ENCODE measurements at places on chromosomes 11 and 22.
A peak's percentile ranks its signal among the peaks of the same experiment; 100 is the strongest.

DNA sequence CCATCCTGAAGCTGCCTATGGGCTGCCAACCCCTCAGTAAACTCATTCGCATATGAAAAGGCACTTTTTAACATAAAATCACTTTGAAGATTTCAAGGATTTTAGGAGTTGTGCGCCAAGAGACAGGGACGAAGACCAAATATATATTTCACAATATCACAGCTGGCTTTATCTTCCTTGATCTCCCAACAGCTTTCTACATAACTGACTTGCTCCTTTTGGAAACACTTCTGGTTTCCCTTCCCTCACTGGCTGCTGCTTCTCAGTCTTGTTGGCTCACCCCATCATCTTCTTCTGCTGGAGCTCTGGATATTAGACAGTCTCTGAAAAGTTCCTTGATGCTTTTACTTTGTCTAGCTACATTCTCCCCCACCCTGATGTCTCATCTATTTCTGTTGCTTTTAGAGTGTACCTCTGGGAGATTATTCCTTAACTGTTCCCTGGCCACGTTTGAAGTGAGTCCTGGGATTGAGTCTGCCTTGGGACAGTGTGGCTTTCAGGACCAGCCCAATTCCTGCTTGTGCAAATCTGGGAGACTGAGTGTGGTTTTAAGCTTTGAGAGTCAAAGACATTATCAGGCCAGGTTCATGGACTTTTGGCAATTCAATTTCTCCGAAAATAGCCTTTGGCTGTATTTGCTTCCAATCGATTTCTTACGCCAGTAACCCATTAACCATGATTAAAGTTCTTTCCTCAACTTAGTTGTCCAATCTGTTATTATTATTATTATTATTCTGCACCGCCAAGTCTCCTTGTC is 30.9 kb upstream of the NNMT start:
- DNase-seq, result no peak

- no peak for DNase-seq
These were observed 285.9 kb downstream of the BRD1 start for GRCh38 chr22:49541693-49542230.

GRCh38 chr11:43072096-43072495 is 239.7 kb upstream of the API5 start:
- no peak for DNase-seq

DNA sequence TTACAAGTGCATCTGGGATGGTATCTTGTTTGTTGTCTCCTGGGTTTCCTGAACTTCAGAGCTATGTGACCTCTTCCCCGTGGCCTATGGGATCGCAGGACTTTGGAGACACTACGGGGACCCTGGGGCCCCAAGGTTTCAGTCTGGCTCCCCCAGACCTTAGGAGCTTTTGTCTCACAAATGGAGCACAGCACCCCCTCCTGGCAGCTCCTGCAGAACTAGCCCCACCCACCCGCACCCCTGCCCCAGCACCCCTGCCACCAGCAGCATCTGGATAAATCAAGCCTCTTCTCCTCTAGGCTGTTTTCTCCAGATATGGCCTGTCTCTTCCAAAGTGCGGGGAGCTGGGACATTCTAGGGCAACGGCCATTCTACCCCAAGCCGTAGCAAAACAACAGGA is 10.4 kb downstream of the RCOR2 start:
- peak; percentile 75 for DNase-seq

DNA sequence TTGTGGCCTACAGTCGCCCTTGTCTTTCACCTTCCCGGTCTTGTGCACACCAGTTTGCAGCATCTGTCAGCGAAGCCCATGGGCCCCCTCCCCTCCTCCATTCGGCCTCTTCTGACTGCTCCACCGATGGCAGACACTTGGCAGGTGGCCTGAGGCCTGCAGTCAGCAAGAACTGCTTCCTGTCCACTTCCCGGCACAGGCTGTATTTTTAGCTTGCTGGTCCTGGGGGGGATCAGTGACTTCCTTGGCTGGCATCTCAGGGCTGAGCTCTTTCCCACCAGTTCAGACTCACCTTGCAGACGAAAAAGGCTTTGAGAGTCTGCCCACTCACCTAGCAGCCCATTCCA is 106.4 kb downstream of the SYN3 start:
- DNase-seq, result no peak

DNA sequence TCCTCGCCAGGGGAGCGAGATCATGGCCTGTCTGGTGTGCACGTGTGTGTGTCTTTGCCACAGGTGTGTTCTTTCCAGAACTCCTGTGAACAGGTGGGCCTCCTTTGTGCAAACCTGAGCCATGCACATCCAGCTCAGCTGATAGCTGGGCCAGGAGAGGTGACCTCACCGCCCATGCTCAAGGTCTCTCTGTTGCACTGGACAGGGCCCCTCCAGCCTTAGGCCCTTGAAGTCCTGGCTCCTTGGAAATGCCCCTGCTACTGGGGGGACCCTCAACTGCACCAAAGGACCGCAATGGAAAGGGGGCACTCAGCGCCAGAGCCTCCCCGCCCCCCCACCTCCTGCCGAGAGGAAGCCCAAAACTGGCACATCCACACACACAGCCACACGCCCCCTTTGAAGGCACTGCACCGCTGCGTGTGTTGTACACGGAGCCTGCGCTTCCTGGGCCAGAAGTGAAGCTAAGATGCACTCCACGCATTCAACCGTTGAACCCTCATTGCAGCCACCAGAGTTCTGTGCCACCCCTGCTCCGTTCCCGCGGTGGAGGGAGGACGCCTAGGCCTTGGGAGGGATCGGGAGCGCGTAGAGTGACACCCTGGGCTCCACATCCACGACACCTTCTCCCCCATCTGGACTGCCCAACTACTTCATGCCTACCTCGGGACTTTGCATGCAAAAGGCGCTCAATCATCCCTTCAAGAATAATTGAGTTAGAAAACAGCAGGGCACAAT is 16.4 kb upstream of the IL2RB start:
- peak; percentile 51 for DNase-seq

GRCh38 chr11:87275176-87275575 is 237.4 kb downstream of the TMEM135 start:
- DNase-seq, result no peak

DNA sequence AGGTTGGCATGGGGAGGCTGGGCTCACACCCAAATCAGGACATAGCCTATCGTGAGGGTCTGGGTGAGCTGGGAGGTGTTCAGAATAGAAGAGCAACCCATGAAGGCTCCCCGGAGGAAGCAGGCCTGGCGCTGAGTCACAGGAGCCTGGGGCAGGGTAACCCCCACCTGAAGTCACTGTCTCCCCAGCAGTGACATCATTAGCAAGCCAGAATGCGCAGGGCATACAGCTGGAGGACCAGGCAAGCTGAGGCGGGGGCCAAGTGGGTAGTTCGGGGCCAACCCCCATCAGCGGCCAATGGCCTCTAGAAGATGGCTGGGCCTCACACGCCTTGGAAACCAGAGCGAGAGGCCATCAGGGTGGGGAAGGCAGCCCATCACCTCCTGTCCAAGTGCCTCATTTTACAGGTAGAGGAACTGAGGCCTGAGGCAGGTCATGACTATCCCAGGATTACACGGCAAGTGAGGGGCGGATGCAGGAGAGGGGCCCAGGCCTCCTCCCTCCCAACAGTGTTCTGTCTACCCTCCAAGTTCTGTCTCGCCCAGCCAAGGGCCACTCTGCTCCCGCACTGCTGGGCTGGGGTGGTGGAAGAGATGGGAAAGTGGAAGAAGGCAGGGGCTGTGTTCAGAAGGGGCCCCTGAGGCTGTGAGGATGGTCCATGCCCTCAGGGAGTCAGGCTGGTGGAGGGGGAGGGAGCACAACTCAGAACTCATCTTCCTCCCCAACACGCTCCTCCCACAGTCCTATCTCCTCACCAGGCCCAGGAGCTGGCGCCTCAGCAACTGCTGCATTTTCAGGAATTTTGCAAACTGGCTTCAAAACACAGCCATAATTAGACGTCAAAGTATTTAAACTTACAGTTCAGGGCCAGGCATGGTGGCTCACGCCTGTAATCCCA is 24.6 kb downstream of the RPL3 start:
- no peak for DNase-seq

DNA sequence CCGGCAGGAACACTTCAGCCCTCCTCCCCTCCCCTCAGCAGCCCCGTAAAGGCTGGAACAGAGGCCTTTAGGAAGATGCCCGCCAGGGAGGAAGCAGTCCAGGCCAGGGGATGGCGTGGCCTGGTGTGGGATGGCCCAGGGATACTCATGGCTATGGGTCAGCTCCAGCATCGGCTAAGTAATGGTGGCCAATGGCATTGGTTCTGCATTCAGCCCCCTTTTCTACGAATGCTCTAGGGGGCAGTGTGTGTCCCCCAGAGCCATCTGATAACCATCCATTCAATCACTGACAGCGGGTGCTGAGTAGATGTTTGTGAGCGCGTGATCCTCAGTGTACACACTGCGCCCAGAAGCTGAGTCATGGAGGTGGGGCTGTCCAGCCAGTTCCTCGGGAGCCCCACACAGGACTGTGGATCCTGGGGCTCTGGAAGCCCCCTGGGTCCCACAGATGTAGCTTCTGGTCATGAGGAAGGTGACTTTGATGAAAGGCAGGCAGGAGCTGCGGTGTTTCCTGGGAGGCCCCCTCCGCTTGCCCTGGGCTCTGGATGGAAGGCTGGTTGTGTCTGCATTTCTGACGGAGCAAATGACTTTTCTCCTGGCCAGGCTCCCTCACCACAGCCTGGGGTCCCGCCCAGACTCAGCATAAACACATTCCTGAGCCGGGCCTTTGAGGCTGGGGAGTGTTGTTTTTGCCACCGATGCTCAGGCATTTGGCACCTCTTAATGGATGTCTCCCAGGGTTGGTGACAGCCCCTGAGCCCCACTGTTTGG is 46.5 kb downstream of the FBLN1 start:
- DNase-seq, result no peak

DNA sequence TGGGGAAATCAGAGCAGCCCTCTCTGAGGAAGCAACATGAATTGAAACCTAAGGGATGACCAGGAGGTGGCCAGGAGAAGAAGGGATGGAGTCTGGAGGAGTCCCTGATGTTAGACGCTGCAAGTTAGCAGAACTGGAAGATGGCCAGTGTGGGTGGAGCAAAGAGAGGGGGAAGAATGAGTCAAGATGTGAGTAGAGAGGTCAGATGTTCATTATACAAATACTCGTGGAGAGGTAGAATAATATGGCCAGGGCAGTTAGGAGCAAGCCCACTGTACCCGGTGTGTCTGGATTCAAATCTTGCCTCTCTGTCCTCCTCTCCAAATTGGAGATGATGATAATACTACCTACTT is 242.0 kb downstream of the TENM4 start:
- DNase-seq, result no peak

DNA sequence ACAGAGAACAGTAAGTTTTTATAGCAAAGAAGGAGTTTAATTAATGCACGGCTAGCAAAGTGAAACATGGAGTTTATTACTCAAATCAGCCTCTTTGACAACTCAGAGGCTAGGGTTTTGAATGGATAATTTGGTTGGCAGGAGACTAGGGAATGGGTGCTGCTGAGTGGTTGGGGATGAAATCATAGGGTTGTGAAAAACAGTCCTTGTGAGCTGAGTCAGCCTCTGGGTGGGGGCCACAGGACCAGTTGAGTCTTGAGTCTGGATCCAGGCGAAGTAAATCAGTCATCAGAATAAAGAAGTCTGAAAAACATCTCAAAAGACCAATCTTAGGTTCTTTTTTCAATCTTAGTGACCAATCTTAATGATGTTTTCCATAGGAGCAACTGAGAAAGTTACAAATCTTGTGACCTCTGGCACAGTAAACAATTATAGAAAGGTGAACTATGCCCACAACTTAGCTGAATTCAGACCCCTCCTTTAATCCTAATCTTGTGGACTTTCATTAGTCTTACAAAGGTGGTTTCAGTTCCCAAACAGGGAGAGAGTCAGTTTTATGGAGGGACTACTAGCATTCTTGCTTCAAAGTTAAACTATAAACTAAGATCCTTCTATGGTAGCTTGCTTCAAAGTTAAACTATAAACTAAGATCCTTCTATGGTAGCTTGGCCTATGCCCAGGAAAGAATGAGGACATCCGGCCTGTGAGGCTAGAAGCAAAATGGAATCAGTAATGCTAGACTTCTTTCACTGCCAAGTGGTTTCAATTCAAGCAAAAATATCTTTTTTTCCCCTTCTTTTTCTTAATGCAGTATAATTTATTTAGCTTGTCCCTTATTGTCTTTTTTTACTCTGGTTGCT is 84.5 kb downstream of the AASDHPPT start:
- no peak for DNase-seq

DNA sequence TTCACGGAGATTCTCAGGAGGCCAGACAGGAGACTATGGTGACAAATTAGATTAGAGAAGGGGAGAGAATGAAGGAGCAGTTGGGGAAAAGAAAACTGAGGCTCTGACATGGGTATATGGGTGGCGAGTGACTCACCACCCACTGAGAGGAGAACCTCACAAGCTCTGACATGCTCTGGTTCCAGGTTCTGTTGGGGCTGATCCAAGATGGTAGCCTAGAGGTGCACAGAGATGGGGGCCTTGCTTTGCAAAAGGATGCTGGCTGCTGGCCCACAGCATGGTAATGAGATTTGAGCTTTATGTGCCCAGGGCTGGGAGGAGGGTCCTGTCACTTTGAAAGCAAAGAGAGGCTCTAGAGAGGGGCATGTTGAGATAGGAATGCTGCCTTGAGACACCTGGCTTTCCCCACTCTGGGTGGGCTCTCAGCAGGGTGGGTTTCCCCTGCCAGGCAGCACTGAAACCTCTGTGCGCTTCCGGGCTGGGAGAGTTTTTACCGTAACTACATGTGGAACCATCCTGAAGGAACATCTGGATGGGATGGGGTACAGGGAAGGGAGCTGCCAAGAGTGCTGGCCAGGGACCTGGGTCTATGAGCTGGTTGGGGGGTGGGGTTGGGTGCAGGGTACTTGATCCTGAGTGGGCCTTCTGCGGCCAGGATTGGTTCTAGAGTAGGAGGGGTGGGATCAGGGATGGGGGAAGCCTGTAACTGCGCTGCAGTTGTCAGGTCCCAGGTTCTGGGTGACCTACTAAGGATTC is 1.2 kb upstream of the GRK2 start:
- peak; percentile 23 for DNase-seq

DNA sequence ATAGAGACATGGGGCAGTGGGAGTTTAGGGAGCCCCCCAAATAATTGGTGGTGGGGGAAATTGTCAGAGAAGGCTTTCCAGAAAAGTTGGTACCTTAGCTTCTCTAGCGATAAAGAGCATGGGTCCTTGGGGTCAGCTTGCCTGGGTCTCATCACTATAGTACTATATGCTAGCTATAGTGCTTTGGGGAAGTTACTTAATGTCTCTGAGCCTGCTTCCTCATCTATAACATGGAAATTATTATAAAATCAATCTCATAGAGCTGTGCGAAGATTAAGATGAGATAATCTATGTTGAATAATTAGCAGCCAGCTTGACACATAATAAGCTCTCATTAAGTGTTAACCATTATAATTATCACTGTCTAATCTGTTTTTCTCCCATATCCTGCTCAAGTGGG is 41.2 kb downstream of the STIM1 start:
- no peak for DNase-seq

DNA sequence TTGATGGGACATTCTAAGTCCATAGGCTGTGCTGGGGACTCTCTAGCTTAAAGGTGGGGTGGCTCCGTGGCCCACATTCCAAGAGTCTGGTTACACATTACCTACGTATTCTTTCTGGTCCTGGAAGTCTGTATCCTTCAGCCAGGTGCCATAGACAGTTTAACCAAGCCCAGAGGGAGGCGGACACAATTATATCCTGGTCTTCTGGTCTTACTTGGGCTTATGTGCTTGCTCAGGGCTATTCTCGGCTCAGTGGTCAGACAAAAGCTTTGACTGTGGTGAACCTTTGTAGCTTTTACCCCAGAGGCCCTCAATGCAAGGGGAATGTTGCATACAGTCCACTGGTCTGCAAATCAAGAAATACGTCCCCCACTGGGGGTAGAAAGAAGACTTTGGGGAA is 3.4 kb upstream of the INCENP start:
- no peak for DNase-seq
